ENCODE measurements at places on chromosomes 6 and 20.

GRCh38 chr20:13402171-13402760 is 181.2 kb downstream of the ISM1 start:
- DNase-seq = no peak

DNA sequence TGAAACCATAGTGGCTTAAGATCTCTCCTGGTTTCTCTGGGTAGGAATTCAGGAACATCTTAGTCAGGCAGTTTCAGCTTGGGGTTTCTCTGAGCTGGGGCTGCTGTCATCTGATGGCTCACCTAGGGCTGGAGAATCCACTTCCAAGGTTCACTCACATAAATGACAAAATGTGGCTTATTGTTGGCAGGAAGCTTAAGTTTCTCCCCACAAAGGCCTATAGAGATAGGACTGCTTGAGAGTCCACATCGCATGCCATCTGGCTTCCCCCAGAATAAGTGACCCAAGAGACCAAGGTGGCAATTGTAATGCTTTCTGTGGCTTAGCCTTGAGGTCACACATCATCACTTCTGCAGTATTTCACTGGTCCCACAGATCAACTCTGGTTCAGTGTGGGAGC is 131.4 kb downstream of the EDN1 start:
- DNase-seq = no peak

DNA sequence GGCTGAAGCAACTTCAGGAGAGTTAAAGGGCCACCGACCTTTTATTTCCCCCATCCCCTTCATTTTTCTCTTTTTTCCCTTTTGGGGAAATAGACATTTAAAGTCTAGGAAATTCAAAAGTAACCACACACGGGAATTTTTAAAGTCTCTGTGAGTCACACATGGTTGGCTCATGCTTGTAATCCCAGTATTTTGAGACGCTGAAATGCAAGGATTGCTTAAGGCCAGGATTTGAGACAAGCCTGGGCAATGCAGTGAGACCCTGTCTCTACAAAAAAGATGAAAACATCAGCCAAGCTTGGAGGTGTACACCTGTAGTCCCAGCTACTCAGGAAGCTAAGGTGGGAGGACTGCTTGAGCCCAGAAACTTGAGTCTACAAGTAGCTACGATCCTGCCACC is 34.2 kb downstream of the KATNA1 start:
- no peak for DNase-seq

GRCh38 chr6:135306740-135307420 is 125.8 kb downstream of the MYB start:
- no peak for DNase-seq

DNA sequence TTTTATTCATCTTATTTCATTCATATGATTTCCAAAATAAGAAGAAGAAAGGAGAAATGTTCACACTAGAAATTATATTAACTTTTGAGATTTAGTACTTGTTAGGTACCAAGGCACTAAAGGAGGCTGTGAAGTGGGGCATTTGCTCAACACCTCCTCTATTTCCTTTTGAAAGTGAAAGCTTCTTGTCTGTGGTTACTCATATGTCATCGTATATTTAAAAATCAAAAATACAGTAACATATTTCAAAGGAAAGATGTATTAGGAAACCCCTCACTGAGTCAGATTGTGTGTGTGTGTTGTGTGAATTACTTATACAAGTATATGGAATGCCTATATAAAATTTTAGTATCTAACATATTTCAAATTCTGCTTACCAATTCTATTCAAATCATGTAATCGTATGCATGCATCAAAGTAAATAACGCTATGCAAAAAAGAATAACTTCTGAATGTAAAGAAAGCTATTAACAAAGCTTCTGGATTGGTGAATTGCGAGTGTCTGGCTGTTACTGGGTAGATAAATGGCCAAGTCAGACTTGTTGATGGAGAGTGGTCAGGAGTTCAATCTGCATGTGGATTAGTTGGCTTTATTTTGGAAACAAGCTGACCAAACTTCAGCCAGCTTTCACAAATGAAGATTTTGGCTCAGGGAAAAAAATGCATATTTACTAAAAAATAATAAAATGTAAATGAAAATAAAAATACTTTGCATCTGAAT is 70.9 kb downstream of the PACRG start:
- DNase-seq = no peak

GRCh38 chr6:118859517-118860064 is 34.4 kb upstream of the ASF1A start:
- DNase-seq = no peak

DNA sequence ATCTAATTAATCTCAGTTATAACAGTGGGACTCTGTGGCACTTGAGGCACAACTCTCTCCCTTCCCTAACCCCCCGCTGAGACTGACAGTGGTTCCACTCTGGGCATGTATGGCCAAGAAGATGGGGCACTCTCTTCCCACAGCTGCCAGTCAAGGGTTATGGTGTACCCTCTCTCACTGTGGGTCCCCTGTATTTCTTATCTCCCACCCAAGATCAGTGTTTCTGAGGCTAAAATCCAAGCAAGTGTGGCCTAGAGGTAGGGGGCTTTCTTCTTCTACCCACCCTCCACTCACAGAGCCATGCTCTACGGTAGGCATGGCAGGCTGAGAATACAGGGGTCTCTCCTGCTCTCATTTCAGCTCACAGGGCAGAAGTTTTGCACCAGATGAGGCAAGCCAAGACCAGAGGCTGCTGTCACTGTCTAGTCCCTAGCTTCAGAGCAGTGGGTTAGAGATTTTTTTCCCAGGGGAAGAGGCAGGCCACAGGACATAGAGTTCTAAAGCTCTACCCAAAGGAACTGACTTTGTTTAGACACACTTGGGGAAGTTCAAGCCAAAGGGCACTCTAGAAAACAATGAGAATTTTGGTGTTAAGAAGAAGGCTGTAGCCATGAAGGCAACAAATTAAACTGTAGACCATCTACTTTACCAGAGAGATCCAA is 31.7 kb upstream of the HINT3 start:
- no peak for DNase-seq
